Ovary (tissue), 10 donors: ENCODE measurements at places on chromosomes 4 and X.

DNA sequence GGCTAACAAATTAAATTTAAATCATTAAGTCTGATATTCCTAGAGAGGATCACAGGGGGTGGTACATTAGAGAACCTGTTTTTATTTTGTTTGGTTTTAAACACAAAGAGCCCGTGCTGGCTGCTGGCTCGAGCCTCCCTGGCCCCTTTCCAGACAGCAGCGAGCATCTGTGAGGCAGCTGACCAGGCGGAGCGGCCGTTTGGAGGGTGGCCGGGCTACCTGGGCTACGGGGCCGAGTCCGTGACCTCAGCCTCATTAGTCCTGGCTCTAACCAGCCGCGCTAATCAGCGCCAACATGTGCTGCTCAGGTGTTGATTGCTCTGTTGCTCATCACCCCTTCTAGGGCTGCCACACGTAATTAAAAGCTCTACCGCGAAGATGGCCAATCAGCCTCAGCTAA lies 35.3 kb downstream of the DCTD start:
- peak; percentile 49 for DNase-seq

GRCh38 chr4:40648131-40648530 lies 18.5 kb upstream of the RBM47 start:
- no peak for DNase-seq

DNA sequence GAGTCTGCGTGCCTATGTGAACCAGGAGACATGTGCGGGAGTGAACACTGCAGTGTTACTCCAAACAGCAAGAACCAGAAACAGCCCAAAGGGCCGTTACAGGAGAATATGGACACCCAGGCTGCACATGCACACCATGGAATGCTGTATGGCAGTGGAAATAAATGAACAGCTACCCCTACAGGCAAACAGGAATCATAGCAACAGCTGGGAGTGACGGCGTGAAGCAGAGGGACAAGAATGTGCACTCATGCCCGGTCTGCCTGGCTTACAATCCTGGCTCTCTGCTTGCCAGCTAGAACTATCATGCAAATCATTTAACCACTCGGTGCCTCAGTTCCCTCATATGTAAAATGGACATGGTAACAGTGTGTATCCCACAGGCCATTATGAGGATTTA lies 16.6 kb downstream of the GPKOW start:
- DNase-seq: no peak

DNA sequence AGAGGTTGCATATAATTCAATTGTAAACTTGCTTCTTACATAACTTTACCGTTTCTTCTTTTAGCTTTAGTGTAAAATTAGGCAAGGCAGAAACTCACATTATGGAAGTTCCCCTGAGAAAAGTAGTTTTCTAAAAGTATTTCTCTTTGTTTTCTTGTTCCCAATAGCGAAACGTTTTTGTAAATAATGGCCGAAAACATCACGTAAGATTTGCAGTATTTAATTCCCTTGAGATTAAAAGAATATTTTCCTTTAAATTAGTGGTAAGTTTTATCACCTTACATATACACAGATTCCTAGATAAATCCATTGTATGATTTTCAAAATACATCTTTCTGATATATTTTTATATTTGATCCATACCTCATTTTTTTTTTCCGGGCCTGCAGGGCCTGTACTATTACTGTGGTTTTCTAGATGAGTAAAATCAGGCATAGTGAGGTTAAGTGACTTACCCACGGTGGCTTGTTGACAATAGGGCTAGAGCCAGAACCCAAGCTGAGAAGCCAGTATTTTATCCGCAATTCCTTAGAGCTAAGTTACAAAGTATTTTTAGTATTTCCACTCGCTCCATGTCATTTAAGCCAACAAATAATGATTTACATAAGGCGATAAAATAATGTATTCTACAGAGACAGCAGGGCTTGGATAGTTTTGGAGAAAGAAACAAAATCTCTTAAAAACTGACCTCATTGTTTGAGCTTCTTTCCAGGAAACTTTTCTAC lies 82.2 kb upstream of the VEGFC start:
- no peak for DNase-seq

- DNase-seq: no peak
Measured at GRCh38 chrX:119082278-119082677, 9.5 kb downstream of the CT47C1 start.

GRCh38 chrX:151336809-151337208 lies 60.2 kb upstream of the VMA21 start:
- no peak for DNase-seq

DNA sequence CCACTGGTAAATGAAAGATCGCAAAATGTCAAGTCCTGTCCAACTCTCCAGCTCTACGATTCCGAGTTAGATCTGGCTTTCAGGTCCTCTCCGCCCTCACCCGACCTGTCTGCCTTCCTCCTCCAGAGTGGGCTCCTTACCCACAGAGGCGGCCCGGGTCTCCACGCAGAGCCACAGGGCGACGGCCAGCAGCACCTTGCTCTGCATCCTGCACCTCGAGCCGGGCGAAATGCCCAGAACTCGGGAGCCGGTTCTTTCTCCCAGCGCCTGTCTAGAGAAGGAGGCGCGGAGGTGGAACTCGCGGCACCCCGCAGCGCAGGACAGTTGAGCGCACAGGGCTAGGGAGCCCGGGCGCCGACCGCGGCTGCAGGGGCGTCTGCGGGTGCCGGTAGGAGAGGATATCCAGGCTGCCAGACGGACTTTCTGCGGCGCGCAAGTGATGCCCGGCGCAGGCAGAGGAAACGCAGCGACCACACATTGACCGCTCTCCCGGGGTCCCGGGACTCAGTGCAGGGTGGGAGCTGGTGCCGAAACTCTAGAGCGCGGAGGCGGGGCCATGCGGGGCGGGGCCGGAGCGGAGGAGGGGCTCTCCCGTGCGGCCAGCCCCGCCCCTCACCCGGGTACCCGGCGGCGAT lies at the start of gene KDR:
Gene KDR, minus strand, starts transcription at position 509 of the 635 bp plus-strand sequence. Its CDS starts 302 bp downstream, at position 207.
- peak; percentile 43 for DNase-seq

GRCh38 chrX:41692162-41692749 lies 3.5 kb downstream of the GPR34 start:
- no peak for DNase-seq

GRCh38 chrX:43655151-43656004 lies 721 bp upstream of the MAOA start:
- no peak for DNase-seq

DNA sequence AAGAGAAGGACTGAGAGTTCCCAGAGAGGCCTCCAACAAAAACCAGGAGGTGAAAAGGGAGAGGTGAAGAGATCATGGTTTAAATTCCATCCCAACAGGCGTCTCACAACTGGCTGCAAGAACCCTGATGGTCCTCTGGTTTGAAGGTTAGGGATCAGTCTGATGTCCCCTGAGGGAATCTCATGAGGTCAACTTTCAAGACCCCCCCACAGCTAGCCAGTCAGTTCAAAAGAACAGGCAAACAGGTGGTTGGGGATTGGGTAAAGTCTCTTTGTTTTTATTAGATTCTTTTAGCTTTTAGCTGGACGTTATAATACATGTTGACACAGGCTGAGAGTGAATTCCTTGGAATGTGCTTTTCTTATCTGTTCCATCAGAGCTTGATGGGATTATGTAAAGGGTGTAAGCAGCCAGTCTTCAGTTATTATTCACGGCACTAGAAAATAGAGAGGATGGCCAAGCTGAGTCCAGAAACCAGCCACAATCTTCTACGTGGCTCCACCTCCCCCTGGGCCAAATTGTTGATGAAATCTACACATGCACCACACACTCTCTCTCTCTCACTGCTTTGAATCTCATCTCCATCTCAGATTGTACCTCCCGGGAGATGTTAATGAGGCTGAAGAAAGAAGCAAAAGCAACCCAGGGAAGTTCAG lies 20.8 kb downstream of the ENPP6 start:
- no peak for DNase-seq

DNA sequence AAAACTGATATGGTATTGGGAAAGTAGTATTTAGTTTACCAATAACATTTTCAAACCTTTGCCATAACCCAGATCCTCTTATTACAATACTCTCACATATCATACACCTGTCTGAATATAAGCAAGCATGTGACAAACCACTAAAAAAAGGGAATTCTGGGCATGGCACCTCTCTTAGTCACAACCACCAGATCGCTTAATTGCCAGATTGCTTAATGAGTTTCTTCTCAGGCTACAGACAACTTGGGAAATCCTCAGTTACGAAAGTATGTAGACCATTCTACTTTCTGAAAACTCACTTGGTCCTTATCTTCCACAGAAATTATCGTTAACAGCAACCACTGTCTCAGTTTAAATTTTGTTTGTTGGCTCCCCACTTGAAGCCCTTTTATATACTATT lies 2.1 kb downstream of the NAF1 start:
- DNase-seq: no peak

- DNase-seq: no peak
Measured at GRCh38 chr4:32031026-32031425, 1310.9 kb downstream of the PCDH7 start.

DNA sequence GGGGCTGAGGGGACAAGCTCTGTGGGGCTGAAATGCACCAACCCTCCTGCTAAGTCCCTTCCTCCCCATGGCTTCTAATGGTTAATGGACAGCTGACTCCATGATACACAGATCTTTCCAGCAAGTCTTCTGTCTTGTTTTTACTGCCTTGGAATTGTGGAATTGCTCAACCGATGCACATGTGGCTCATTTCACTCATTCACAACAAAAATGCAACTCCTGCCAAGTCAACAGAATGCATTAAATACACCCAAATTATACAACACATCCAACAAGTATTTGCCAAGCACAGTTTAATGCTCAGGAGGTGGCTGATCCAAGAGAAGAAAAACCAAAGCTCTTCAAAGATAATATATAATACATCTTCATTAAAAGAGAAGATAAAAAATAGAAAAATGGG lies 61.9 kb upstream of the PAGE4 start:
- no peak for DNase-seq

DNA sequence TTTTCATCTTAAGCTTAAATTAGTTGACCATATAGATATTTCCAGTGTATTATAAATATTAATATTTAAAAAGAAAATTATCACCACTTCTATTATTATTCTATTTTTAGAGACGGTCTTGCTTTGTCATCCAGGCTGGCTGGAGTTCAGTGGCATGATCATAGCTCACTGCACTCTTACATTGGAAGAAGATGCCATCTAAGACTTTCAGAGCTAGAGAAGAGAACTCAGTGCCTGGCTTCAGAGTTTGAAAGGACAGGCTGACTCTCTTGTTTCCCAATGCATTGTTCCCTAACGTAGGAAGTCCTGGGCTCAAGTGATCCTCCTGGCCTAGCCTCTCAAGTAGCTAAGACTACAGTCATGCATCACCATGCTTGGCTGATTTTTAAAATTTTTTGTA lies 75.9 kb downstream of the FIP1L1 start:
- no peak for DNase-seq

DNA sequence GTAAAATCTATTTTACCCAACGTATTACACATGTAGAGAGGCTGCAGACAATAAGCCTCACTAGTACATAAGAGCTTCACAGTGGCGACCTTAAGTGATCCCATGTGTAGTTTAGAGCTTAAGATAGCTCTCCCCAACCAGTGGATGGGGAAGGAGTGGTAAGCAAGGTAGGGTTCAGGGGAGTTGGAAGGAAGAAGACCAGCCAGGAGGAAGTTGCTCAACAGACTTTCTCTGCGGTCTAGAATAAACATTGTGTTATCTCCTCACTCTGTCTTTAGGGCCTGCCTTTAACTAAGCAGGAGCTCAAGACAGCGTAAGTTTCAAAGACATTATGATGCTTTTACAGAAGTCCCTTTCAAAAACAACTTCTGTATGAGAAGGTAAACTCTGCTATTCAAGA lies 16.8 kb downstream of the MEPE start:
- DNase-seq: no peak

- no peak for DNase-seq
Measured at GRCh38 chrX:27860337-27860736, 52.5 kb downstream of the MAGEB10 start.

- DNase-seq: no peak
Measured at GRCh38 chr4:159925770-159926169, 822.9 kb downstream of the RAPGEF2 start.
